Neuronal stem cell (in vitro differentiated cells): ENCODE measurements at places on chromosomes 7 and 10.

- no peak for DNase-seq
Measured at GRCh38 chr7:22921386-22922086, 92.4 kb downstream of the HYCC1 start.

DNA sequence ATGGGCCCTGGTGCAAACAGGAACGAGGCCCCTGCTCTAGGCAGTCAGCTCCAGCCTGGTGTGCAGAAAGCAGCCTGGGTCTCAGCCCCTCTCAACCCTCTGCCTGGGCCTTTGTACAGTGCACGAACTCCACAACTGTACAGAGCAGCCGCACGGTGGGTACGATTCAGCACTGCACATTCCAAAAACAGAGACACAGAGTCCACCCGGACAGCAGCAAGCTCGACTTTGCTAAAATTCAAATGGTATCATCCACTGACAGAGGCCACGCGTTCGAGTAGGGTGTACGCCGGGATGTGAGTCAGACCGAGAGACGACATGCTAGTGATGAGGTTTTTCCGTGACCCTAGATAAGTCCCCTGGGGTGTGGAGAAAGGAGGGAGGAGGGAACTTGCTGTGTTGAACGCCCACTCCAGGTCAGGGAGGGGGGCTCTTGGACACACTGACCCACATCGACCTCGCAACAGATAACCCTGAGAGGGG is 65.6 kb upstream of the PDGFA start:
- DNase-seq, result no peak

DNA sequence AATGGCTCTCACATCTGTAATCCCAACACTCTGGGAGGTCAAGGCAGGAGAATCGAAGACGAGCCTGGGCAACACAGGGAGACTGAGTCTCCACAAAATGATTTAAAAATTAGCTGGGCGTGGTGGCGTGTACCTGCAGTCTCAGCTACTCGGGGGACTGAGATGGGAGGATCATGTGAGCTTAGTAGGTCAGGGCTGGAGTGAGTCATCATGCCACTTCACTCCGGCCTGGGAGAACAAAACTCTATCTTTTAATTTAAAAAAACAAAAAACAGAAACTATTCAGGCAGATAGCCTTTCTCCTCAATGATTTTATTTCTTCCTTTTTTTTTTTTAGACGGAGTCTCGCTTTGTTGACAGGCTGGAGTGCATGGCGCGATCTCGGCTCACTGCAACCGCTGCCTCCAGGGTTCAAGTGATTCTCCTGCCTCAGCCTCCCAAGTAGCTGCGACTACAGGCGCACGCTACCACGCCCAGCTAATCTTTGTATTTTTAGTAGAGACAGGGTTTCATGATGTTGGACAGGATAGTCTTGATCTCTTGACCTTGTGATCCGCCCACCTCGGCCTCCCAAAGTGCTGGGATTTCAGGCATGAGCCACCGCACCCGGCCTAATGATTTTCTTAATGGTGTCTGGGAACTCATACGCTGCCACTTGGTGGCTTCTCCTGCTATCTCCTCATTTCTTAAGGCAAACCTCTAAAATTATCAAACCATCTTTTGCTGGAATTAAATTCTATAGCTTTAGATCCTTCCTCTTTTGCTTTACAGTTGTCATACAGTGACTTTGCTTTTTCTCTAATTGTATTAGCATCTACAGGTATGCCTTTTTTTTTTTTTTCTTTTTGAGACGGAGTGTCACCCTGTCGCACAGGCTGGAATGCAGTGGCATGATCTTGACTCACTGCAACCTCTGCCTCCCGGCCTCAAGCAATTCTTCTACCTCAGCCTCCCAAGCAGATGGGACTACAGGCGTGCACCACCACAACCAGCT is 22.9 kb downstream of the SRPK2 start:
- DNase-seq, result no peak

GRCh38 chr10:20535897-20536881 is 360.9 kb downstream of the NEBL start:
- DNase-seq, result no peak

GRCh38 chr7:139033346-139034114 is 2.3 kb downstream of the ZC3HAV1L start:
- DNase-seq, result no peak

DNA sequence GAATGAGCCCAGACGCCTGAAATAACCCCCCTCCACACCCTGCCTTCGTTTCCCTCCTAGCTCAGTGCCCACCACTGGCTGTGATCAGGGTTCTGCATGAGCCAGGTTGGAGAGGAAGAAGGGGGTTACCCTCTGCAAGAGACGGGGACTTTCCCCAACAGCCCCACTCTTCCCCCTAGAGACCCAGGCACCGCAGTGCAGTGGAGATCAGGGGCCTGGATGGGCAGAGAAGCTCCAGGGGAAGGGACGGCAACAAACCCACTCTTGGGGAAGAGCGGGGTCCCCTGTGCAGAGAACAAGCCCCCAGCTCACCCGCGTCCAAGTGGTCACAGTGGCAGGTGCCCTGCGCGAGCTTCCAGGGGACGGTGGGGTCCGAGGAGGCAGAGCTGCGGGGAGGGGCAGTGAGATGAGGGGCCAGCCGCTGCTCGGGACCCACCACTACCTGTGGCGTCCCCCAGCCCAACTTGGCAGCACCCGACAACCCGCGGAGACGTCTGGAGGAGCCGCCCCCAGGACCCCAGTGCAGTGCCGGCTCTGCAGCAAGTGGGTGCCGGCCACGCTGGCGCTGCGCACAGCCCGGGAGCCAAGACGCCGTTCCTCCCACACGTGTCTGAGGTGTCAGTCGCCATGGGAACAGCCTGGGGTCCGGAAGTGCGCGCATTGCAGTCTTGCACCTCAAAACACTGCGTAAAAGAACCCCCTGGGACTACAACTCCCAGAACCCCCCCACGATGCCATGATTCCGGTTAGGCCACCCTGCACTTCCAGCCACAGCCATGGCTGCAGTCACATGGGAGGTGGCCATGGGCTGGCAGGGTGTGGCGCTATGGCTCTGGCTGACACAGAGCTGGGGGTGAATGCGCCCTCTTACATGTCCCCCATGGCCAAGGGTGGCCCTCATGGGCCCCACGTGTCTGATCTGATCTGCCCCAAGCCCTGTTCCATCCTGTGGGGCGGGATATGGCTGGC is 45.8 kb upstream of the WIPI2 start:
- DNase-seq, result no peak

- DNase-seq, result no peak
Measured at GRCh38 chr7:108147031-108147563, 16.9 kb upstream of the LAMB4 start.

GRCh38 chr7:130091999-130092398 is 21.7 kb downstream of the KLHDC10 start:
- no peak for DNase-seq

GRCh38 chr7:130160455-130160854 is 44.8 kb downstream of the TMEM209 start:
- DNase-seq, result no peak

- no peak for DNase-seq
Measured at GRCh38 chr7:107179326-107180164, 10.7 kb downstream of the HBP1 start.

GRCh38 chr7:92296880-92297445 is 51.2 kb downstream of the ANKIB1 start:
- no peak for DNase-seq

GRCh38 chr7:127768241-127768640 is 116.2 kb downstream of the SND1 start:
- no peak for DNase-seq

DNA sequence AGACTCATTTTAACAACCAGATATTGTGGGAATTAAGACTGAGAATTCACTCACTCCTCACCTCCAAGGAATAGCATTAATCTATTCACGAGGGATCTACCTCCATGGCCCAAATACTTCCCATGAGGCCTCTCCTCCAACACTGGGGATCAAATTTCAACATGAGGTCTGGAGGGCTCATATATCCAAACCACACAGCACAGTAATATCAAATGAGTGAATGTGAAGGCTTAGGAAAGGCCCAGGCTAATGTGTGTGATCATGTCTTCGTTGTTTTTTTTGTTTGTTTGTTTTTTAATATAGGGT is 46.5 kb downstream of the HIBADH start:
- DNase-seq, result no peak

- DNase-seq, result no peak
Measured at GRCh38 chr10:15842556-15843169, 17.6 kb downstream of the MINDY3 start.

GRCh38 chr7:142153400-142153799 is 41.9 kb downstream of the MGAM2 start:
- DNase-seq, result no peak

DNA sequence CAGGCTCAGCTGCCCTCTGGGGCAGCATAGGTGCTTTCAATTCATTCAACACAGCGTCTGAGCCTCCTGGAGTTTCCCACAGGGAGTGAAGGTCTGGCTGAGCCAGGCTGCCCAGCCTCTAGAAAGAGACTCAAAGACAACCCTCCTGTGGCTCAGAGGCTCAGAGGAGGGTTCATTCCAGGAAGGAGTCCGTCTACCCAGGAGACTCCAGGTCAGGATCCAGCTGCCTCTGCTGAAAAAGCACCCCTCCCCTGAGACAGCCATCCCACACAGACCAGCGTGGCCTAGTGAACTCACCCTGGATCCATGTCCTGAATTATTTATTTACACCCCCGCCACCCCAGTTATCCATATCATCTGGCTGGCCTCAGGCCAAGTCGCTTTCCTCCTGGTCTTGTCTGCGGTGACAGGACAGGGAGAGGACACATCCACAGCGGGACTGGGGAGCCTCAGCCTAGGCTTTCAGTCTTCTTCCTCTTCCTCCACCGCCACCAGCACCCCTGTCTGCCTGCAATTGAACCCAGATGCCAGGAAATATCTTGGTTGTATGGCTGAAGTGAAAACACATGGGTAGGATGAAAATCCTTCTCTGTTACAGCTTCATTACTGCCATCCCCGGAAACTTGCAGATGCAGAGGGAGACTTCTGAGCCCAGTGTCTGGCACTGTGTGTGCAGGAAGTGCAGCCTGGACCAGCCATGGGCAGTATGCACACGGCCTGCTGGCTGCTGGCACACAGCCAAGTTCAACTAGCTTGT is 44.0 kb upstream of the COL13A1 start:
- no peak for DNase-seq

GRCh38 chr7:129434675-129435318 is 565 bp downstream of the STRIP2 start:
- no peak for DNase-seq

- DNase-seq, result no peak
Measured at GRCh38 chr7:103727982-103728610, 261.4 kb downstream of the RELN start.

DNA sequence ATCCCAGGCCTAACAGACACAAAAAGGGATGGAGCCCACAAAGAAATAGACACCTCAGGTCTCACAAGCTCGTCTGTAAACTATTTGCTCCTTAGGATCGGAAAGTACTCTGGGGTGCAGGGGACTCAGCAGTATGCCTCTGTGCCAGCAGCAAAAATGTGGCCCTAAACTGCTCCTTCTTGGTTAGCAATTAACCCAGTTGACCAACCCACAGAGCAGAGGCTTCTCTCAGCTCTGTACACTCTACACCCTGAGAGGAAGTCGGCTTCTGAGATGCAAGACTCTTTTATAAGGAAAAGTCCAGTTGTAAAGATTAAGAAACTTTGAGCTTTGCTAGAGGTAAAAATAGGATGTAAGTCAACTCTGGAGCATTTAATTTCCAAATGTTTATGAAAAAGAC is 156.3 kb upstream of the PRSS58 start:
- no peak for DNase-seq

- DNase-seq, result no peak
Measured at GRCh38 chr10:99711129-99711719, 20.7 kb downstream of the COX15 start.

DNA sequence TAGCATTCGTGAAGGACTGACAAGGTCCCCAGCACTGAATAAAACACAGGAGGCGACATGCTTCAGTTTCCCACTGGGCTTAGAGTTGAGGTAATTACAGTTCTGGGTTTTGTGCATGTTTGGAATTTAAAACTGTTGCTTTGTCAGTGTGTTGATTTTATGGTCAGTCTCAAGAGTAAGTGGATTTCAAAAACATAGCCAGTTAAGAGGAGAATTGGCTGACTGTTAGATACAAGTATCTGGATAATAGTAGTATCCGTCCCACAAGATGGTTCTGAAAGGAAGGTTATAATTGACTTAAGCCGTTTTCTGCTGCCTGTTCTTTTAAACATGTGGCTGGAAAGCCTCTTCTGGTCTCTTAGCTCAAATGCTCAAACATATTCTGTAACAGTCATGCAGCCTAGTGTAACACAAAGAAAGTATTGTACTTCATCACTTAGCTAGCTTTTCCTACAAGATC is 170.9 kb downstream of the POLR1F start:
- no peak for DNase-seq

DNA sequence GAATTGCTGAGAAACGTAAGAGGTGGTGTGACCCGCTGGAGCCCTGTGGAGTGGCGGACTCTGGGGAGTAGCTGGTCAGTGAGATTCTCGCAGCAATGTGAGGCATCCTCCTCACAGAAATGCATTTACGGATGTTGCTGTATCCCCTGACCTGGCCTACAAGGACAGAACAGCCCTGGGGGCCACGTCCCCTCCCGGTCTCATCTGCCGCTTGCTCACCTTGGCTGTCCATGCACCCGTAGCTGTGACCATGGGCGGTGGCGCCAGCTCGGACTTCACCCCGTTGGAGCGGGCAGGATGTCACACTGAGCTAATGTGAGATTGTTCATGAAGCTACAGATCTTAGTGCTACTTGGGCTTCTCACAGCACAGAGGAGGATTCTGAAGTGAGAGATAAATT is 193.8 kb downstream of the EBF3 start:
- DNase-seq, result no peak

DNA sequence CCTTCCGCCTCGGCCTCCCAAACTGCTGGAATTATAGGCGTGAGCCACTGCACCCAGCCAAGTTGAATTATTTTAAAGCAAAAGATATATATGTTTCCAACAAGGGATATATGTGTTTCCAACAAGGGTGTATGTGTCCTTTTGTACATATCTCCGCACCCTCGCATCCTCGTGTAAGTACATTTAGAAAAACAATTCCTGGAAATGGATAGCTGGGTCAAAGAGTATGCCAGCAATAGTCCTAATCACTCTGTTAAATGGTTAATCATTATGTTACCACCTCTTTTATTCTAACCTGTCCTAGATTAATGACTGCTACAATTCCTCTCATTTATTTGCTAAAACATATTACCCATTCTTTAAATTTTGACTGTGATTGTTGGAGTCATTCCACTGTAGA is 28.0 kb downstream of the OR9A2 start:
- DNase-seq, result no peak

- DNase-seq, result no peak
Measured at GRCh38 chr10:129123428-129123827, 343.6 kb upstream of the MGMT start.
